ENCODE measurements at places on chromosomes 3 and 15. TPM values are rescaled to one million over a fixed set of nuclear protein-coding genes. Genes with fewer than 3 reads are reported as not detected.

Gene FGD5
- 9.8 TPM for total RNA-seq

Gene TRPM1
- total RNA-seq = not detected

Gene A4GNT
- total RNA-seq = not detected

Gene CFAP91
- total RNA-seq = 0.52 TPM

Gene HTR3C
- total RNA-seq = not detected

Gene MEIS2
- total RNA-seq = 11.3 TPM

Gene TIPIN
- 2.6 TPM for total RNA-seq

Gene GRAMD2A
- 6.3 TPM for total RNA-seq

Gene ZNF774
- 21.2 TPM for total RNA-seq

Gene KNG1
- 2.3 TPM for total RNA-seq

- no peak for DNase-seq
These were observed 621.7 kb downstream of the ZPLD1 start for GRCh38 chr3:103056542-103056941.

- DNase-seq = no peak
These were observed 69.5 kb downstream of the CCDC54 start for GRCh38 chr3:107446706-107447105.

- DNase-seq = no peak
These were observed 72.9 kb downstream of the RBMS3 start for GRCh38 chr3:29353807-29354206.

- peak; percentile 57 for DNase-seq
These were observed 7.0 kb upstream of the BMF start for GRCh38 chr15:40115670-40116093.

- no peak for DNase-seq
These were observed 27.1 kb upstream of the P4HTM start for GRCh38 chr3:48962939-48963338.

DNA sequence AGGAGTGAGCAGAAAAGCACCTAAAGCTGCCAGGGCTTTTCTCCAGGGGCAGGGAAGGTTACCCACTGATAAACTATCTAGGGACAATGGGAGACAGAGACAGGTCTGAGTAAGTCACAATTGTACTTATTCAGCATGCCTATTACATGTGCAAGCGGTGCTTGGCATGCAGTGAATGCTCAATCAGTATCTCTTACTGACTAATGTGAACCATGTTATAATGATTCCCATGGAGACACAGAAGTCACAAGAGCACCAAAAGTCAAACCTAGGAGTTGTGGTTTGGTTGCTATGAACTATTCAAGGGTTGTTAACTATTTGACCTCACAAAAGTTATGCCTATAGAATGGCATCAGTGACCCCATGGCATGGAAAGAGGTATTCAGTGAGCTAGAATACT lies 50.0 kb upstream of the RASGRP1 start:
- no peak for DNase-seq

DNA sequence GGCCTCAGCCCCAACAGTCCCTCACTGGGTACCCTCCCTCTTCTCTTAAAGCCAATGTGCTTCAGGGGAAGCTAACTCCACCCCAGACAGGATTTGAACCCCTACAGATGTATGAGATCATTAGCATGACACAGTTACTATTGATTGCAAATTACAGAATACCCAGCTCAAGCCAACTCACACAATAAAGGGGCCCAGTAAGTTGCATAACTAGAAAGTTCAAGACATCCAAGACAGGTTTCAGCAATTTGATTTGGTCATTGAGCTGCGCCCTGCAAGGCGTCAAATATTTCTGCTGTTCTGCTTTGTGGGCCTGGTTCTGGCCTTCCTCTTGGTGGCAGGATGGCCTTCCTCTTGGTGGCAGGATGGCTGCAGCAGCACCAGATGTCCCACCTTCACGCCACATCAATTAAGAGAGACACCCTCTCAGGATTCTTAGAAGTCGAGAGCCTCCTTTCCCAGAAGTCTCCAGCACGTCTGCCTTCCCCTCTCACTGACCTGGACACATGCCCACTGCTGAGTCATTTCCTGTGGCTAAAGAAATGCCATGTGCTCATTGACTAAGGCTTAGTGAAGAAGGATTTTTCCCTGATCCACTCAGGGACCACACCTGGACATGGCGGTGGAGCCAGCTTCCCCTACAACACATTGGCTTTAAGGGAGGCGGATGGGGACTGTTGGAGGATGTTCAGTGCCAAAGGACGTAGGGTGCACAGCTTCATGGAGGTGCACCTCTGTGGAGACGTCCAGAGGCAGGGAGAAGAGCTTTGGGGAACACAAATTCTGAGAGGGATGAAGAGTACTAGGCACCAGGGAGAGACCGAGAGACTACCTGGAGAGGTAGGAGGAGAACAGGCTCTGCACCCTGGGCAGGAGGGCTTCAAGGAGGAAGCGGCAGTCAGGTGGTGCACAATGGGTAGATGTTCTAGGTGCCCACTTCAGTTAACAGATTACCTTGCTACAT lies 49.1 kb downstream of the DNASE1L3 start:
- peak; percentile 58 for DNase-seq

GRCh38 chr3:42010530-42010929 lies 48.6 kb upstream of the ULK4 start:
- peak; percentile 58 for DNase-seq

GRCh38 chr3:108004647-108005046 lies 86.2 kb downstream of the CD47 start:
- DNase-seq = no peak

DNA sequence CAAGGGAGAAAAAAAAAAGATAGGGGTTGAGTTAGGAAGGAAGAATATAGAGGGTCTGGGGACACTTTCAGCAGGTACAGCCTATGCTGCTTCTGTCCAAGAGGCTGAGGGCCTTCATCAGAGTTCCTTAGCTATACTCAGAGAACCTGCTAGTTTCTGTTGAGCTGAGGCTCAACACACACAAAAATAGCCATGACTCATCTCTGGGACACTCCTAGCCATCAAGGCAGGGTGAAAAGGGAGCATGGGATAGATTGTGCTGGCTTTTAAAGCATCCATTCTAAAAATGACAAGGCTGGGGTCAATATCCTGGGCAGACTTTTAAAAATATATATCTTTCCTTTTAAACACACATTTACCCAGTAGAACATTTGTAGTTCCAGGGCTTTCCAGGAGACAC lies 2.8 kb upstream of the RTP2 start:
- no peak for DNase-seq

- no peak for DNase-seq
These were observed 32.4 kb downstream of the THBS1 start for GRCh38 chr15:39613271-39613670.

- DNase-seq = no peak
These were observed 1615.8 kb downstream of the SI start for GRCh38 chr3:163462446-163462845.

GRCh38 chr15:75597667-75598341 lies 18.7 kb upstream of the PTPN9 start:
- DNase-seq = peak; percentile 18

- no peak for DNase-seq
These were observed 207.4 kb upstream of the HES1 start for GRCh38 chr3:193928354-193929209.

GRCh38 chr3:30667280-30667651 lies 60.9 kb downstream of the TGFBR2 start:
- no peak for DNase-seq

DNA sequence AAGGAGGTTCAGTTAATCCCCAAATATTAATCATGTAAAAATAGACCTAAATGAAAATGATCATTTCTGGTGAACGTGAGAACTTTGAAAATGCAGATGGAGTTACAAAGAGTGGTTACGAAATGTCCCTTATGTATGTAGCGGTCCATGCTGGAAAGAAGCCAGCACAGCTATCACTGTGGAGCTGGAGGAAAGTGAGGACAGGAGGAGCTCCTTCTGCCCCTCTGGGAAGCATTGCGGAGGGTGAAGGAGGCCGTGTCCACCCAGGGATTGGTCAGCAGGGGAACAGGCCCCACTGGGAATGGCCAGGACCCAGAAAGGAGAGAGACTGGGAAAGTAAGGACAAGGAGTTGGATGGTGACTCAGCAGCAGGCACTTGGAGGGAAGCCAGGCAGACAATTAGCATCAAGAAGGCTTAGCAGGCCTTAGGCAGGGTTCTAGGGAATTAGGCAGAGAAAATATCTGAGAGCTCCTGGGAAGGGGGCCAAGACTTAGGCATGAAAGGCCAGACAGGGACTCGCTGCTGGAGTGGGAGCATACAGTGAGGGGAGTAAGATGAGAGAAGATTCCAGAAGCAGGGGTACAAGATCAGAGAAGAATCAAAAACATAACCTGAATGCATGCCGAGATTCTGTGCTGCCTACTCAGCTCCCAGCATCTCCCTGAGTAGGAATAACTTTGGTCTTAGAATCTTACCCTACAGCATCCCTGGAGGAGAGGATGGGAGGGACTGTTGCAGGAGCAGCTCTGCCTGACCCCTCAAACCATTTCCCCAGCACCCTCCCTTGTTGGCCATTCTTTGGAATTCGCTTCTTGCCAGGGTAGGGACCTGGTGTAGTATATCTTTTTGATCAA lies 171.0 kb upstream of the UMPS start:
- DNase-seq = peak; percentile 76

DNA sequence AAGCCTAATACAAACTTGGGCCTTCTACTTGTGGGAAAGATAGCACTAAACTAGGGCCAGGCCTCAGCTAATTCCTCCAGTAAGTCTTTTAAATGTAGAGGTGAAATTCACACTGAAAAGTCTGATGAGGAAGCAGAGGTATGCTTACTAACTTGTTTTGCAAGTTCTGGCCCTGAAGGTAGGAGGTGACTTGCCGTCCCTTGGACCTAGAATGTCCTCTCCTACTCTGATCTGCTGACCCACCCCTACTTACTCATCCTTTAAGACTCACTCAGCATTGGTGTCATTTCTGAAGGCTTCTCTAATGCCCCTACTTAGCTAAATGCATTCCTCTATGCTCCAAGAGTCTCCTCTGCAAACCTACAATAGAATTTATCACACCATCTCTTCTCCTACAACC lies 19.4 kb downstream of the RIOX2 start:
- DNase-seq = no peak

DNA sequence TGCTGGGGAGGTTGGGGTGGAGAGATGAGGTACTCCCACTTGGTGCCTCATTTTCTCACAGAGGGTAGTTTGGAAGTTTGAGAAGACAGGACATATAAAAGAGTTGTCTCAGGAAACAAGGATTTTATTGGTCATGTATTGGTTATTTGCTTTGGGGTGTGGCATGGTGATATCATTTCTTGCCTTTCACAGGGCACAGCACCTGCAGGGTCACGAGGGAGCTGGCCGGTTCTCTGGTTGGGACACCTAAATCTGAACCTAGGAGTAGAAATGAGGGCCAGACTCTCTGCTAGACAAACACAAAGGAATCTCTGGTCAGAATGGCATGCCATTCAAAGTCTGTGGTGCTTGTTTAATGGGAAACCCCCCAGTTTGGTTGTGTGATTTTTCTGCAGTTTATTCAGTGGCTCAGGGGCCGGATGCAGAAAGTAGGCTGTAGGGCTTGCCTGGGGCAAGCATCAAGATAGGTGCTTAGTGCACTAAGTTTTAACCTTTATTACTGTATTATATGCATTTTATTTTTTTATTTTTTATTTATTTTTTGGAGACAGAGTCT lies 237.7 kb upstream of the EIF1B start:
- DNase-seq = peak; percentile 54

- no peak for DNase-seq
These were observed 16.2 kb upstream of the CCR9 start for GRCh38 chr3:45870099-45870498.

GRCh38 chr3:12180218-12180617 lies 21.5 kb upstream of the TIMP4 start:
- DNase-seq = peak; percentile 58

- no peak for DNase-seq
These were observed 543 bp upstream of the REC114 start for GRCh38 chr15:73442421-73442820.

DNA sequence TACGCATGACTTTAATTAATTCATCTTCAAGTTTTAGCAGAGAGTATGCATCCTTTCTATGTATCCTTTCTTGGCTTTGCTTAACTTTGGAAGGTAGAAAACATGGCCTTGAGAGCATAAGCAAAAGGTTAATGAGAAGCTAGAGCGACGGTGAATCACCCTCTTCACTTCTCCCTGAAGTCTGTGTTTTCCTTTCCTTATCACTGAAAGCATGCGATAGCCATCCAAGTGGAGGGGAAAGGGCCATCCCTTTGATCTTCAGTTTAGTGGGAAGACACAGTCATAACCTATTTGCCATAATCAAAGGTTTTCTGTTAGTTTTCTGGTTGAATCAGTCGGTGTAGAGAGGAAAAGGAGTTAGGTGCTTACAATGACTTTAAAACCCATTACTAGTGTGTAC lies 354.0 kb upstream of the ROBO2 start:
- no peak for DNase-seq

- no peak for DNase-seq
These were observed 150.5 kb upstream of the UBE2E2 start for GRCh38 chr3:23052620-23053019.

- DNase-seq = no peak
These were observed 109.6 kb downstream of the ARRDC4 start for GRCh38 chr15:98070137-98070536.
